ENCODE measurements at places on chromosomes 7 and 10.
A peak's percentile ranks its signal among the peaks of the same experiment; 100 is the strongest.

GRCh38 chr10:65622608-65623007 lies 1303.2 kb upstream of the LRRTM3 start:
- peak; percentile 87 for DNase-seq

GRCh38 chr10:75597773-75598440 lies 166.5 kb downstream of the LRMDA start:
- no peak for DNase-seq

- DNase-seq = no peak
These were observed 10.2 kb downstream of the OGDHL start for GRCh38 chr10:49751636-49752510.

GRCh38 chr7:128888756-128889095 lies 21.8 kb downstream of the KCP start:
- no peak for DNase-seq

DNA sequence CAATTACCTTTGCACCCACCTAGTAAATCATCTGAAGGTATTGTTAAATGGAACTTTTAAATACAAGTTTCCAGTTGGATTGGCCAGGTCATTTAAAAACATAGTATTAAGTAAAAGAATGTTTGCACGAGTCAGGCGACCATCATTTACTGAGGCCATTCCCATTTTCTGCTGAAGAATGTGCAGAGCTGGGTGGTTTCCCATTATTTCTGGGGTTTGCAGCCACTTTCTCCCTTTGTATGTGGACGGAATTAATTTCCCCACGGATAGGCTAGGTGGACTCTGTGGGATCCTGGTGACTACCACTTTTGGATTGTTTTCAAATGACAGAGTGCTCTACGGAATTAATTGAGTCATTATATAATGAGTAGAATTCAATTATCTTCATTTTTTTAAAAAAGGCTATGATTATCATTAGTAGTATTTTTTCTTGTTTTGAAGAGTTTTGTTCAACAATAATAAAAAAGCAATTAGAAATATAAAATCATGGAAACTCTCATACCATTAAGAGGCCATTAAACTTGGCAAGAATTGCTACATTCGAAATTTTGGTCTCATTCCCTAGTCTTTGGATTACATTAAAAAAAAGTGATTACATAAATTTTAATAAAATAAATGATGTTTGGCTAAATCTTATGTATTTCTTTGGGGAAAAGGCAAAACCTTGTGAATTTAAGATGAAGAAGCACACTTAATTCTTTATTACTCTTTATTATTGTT lies 120.4 kb upstream of the FZD8 start:
- no peak for DNase-seq

DNA sequence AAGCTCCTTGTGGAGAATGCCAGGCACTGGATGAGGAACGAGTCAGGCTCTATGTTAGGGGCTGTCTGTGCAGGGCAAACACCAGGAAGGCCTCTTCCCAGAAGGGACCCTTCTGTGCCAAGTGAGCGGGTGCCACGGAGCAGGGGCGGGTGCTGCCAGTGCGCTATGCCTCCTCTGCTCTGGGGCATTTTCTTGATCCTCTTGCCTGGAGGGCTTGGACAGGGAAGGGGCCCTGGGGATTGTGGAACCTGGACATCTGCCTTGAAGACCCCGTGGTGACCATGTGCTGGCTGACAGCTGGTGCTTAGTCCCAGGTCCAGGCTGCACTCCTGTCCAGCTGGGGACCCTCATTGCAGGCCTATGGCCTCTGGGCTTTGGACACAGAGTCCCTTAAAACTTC lies 15.4 kb upstream of the TBRG4 start:
- DNase-seq = no peak

DNA sequence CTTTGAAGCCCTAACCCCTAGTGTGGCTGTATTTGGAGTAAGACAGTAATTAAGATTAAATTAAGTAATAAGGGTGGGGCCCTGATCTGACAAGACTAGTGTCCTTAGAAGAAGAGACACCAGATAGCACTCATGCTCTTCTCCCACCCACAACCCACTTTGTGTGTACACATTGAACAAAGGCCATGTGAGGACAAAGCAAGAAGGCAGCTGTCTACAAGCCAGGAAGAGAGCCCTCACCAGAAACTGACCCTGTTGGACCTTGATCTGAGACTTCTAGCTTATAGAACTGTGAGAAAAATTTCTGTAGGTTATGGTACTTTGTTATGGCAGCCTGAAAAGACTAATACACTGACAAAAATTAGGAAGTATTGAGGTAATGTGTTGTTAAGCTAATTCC lies 59.8 kb downstream of the ZFAND4 start:
- DNase-seq = no peak

DNA sequence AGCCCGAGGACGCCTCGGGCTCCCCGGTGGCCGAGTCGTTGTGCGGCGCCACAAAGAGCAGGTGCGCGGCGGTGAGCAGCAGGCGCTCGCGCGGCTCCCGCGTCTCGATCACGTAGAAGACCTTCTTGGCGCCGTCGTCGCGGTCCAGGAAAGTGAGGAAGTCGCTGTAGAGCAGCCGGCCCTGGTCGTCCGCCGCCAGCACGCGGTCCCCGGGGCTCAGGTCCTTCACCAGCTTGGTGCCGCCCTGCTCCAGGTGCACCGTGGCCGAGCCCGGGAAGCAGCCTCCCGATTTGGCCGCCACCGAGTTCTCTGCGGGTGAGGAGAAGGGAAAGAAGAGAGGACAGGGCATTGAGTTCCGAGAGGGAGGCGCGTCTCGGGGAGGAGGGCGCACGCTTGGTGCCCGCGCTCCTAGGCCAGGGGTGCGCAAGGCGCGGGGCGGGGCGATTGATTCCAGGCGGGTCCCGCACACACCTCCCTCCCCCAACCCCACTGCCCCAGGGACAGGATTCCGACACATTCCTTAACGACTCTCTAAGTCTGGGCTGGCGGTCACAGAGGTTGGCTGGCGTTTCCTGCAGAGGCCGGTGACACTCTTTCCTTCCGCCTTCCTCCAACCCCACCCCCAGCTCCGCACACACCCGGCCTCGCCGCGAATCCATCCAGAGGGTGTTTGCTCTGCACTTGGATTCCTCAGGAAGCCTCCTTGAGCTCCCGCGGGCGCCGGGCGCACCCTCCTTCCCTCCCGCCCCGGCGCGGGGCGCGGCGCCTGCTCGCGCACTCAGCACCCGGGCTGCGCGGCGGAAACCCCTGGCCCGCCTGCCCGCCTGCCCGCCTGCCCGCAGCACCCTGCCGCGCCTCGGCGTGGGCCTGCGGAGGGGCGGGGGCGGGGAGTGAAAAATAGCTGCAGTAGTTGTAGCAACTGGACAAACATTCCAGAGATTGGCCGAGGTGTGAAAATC lies 8.6 kb downstream of the SHH start:
- peak; percentile 45 for DNase-seq

- no peak for DNase-seq
These were observed 41.7 kb downstream of the HTRA1 start for GRCh38 chr10:122503012-122503411.

- no peak for DNase-seq
These were observed at the start of gene CPVL for GRCh38 chr7:29146057-29146706. CPVL (minus strand) TSS chr7:29146537; CDS start chr7:29121061, 25,476 bp downstream.

- no peak for DNase-seq
These were observed 59.8 kb upstream of the ADAM12 start for GRCh38 chr10:126448091-126448490.

- DNase-seq = no peak
These were observed 200.9 kb downstream of the DOCK4 start for GRCh38 chr7:112005205-112005775.

- DNase-seq = no peak
These were observed 99.6 kb downstream of the CARD11 start for GRCh38 chr7:2943851-2944601.

DNA sequence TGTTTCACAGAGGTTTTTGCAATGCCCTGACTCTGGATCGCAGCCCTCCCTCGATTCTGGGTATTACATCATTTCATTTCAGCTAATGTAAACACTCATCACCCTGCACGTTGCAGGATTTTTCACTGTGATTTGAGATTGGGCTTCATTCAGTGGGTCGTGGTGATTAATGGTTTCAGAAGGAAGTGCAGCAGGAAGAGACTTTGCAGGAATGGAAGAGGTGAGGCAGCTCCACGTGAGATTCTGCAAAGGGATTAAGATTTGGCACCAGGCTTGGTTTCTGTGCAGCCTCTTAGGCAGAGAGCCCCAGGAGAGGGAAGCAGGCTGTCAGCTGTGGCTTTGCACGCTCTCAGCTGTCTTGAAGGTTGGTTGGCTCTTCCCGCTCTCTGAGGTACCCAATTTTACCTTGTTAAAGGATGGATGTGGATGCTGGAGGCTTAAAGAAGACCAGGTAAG lies 95.2 kb downstream of the PLCE1 start:
- peak; percentile 74 for DNase-seq

- DNase-seq = no peak
These were observed 78.0 kb upstream of the ZNF479 start for GRCh38 chr7:57210212-57210611.

GRCh38 chr10:84547616-84548015 lies 219.2 kb downstream of the CCSER2 start:
- DNase-seq = no peak

DNA sequence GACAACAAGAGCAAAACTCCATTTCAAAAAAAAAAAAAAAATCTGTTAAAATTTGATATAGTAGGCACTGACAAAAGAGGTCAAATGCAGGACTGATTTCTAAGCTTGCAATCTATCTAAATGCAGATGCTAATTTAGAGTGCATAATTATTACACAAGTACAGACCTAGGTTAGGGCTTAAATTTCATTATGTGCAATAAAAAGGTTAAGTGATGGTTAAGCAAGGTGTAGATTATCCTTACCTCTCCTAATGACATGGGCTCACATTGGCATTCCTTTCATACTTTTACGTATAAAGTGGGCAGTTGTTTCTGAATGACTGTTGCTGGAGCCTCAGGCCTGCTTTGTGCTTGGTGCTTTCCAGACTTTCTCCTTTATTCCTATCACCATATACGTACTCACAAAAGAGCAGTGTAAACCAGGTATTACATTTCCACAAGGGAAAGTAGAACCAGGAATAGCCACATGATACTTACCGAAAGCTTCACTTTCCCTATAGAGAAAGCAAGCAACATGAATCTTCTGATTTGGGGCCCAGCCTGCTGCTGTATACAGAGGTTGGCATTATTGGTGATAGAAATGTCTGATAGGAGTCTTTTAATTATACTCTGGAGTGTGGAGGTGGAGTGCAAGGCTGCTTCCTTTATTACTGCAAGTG lies 2.2 kb upstream of the CHCHD1 start:
- no peak for DNase-seq

DNA sequence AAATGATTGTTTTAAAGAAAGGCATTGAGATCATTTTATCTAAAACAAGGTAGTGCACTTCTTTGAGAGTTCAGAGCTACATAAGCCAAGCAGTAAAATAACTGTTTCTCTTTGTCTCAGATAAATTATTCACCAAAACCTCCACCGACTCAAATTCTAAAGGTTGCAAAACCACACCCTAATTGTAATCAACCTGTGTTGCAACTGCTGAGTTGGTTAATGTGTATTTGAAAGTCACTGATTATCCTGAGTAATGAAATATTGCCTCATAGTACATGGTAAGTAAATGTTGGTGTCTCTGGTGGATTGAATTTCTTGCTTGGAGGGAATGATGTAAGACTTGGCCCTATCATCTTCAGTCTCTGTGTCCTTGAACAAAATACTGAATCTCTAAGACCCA lies 35.9 kb upstream of the CYP2C9 start:
- DNase-seq = peak; percentile 83

DNA sequence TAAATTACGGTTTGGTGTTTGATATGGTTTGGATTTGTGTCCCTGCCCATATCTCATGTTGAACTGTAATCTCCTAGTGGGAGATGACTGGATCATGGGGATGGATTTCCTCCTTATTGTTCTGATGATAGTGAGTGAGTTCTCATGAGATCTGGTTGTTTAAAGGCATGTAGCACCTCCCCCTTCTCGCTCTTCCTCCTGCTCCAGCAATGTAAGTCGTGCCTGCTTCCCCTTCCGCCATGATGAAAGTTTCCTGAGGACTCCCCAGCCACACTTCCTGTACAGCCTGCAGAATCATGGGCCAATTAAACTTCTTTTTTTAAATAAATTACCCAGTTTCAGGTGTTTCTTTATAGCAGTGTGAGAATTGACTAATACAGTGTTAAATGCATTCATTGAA lies 116.6 kb downstream of the DOCK4 start:
- no peak for DNase-seq

- no peak for DNase-seq
These were observed 30.6 kb upstream of the PCBD1 start for GRCh38 chr10:70918851-70919530.

- DNase-seq = no peak
These were observed 206.3 kb upstream of the KLF14 start for GRCh38 chr7:130940326-130940725.

DNA sequence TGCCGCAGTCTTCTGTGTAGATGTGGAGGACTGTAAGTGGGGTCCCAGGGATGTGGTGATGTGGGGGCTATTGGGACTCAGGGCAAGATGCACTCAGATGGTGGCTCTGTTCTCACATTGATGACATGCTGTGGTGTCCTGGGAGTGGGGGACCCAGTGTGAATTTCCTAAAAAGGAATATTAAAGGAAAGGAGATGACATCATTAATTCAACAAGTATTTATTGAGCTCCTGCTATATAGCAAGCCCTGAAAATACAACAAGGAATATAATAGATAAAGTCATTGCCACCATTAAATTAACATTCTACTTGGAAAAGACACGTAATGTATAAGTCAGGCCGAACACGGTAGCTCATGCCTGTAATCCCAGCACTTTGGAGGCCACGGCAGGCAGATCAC lies 61.9 kb upstream of the MNX1 start:
- DNase-seq = no peak

DNA sequence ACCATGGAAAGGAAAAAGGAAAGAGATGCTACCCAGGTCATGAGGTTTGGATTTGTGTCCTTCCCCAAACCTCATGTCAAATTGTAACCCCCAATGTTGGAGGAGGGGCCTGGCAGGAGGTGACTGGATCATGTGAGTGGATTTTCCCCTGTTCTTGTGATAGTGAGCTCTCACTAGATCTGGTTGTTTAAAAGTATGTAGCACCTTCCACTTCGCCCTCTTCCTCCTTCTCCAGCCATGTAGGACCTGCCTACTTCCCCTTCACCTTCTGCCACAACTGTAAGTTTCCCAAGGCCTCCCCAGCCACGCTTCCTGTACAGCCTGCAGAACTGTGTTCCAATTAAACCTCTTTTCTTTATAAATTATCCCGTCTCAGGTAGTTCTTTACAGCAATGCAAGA lies 113.9 kb downstream of the FAM107B start:
- DNase-seq = no peak

DNA sequence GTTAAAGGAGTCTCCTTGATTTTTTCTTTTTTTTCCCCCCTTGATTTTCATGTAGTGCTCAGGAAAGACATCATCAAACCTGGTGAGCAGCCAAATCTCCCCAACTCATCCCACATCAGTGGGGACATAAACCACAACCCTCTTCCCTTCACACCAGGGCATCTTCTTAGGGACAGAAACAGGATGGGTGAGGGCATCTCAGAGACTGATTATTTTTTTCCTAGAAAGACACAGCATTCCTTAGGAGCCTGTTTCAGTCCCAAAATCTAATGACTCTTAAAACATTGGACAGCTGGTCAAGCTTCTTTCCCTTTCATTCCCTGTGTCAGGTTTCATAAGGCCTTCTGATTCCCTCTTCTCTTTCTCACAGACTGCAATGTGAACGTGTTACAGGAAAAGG lies 31.5 kb upstream of the GSAP start:
- no peak for DNase-seq
